ENCODE measurements at places on chromosomes 4 and X. TPM values are rescaled to one million over a fixed set of nuclear protein-coding genes. Genes with fewer than 3 reads are reported as not detected.

- DNase-seq, result no peak
Measured at GRCh38 chrX:72100051-72100755, 31.5 kb downstream of the RTL5 start.

Gene NPFFR2
- 0.64 TPM for total RNA-seq

Gene STARD8
- 1.0 TPM for total RNA-seq

Gene MAGEH1
- 15.4 TPM for total RNA-seq

- peak; percentile 2 for DNase-seq
Measured at GRCh38 chr4:175998782-175999181, 66.9 kb upstream of the WDR17 start.

Gene SPANXN3
- total RNA-seq, result not detected

DNA sequence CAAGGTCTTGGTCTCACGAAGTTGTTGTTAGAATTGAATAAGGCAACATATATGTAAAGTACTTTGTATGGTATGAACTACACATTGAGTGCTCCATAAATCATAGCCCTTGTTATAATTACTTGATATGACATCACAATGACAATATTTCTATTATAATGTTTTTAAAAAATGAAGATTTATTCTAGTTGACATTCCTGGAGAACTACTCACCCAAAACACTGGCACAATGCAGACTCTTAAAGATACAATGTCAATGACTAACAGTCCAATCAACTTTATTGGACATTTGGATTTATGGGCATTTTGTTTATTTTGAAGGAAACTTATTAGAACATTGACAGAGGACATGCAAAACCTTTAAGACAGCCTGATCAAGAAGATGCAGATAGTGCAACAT, 55.3 kb downstream of the ASB9 start:
- no peak for DNase-seq

Gene RAB33A
- 1.7 TPM for total RNA-seq

Gene FGB
- total RNA-seq, result 2.8 TPM

Gene DGAT2L6
- not detected for total RNA-seq

- DNase-seq, result no peak
Measured at GRCh38 chr4:958314-958665, 15.1 kb downstream of the DGKQ start.

- DNase-seq, result no peak
Measured at GRCh38 chr4:41590591-41590990, 52.6 kb downstream of the LIMCH1 start.

GRCh38 chr4:53199356-53199755, 166.5 kb downstream of the SCFD2 start:
- no peak for DNase-seq

- no peak for DNase-seq
Measured at GRCh38 chr4:92279296-92279695, 24.5 kb upstream of the GRID2 start.

GRCh38 chr4:72602396-72603376, 33.7 kb upstream of the ADAMTS3 start:
- no peak for DNase-seq

GRCh38 chr4:102319594-102319993, 25.7 kb downstream of the SLC39A8 start:
- no peak for DNase-seq

GRCh38 chr4:103365285-103365684, 167.1 kb upstream of the CENPE start:
- DNase-seq, result no peak

GRCh38 chr4:37223732-37224131, 20.8 kb upstream of the NWD2 start:
- DNase-seq, result no peak

GRCh38 chr4:53315300-53315699, 50.6 kb downstream of the SCFD2 start:
- no peak for DNase-seq

Gene EXOC1
- 29.9 TPM for total RNA-seq

DNA sequence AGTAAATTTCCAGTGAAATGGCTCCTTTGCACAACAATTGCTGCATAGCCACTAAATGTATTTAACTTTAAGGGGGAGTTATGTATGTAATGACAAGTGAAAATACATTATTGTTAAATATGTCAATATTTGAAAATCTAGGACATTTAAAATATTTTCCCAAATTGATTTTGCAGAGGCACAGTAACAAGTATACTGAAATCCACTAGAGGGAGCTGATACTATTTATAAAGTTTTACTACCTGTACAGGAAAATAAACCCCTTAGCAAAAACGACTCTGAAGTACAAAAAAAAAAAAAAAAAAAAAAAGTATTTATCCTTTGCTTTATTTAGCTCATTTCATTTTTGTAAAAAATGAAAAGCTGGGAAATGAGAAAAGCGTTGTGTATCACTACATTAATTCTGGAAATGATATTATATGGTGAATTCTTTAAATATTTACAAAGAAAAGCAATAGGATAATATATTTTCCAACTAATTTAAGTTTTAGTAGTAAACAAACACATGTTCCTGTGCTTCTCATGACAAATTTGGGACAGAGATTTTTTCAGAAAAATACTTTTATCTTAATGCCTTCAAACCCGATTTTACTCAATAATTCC, 727.7 kb downstream of the DMD start:
- DNase-seq, result no peak

DNA sequence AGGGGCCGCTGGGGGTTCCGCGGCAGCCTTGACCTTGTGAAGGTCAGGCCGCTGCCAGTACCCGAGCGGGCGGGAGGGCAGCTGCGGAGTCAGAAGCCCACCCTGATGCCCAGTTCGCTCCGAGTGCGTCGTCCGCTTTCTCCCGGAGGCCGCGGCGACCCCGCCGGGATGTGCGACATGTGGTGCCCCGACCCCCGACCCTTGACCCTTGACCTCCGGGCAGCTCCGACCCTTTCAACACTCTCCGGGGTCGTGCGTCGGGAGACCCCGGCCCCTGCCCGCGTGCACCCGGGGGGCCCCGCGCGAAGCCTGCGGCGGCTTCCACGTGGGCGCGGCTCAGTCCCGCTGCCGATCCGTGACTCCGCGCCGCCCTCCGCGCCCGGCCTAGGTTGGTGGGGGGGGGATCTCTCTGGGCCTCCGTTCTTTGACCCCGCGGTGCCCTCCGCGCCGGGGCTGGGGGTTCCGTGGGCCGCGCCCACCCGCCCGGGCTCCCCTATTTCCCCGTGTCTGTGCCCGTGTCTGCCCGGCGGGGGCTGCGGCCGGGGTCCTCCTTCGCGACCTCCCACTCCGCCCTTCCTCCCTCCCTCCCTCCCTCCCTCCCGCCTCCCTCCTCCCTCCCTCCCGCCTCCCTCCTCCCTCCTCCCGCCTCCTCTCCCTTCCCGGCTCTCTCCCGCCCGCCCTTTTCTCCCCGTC, 609 bp upstream of the SLC25A6 start:
- peak; percentile 51 for DNase-seq

DNA sequence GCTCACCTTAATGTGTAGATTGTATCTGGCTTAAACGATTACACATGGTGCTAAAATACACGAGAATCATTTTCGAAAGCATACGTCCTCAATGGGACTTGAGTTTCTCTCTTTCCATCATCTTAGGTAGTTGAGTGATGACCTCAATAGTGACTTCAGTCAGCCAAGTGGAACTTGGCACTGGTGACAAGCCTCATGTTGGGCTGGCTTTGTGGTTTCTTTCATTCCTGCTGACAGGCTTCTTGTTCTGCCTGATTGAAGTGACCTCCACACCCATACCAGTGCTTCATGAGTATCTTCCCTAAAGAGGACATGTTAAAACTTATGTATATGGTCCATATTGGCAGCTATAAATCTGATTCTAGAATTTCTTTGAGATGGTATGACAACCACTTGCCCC, 159.1 kb upstream of the WDR1 start:
- no peak for DNase-seq

GRCh38 chrX:14675500-14675899, 146.2 kb downstream of the GLRA2 start:
- DNase-seq, result no peak

Gene GPM6B
- total RNA-seq, result 21.5 TPM

DNA sequence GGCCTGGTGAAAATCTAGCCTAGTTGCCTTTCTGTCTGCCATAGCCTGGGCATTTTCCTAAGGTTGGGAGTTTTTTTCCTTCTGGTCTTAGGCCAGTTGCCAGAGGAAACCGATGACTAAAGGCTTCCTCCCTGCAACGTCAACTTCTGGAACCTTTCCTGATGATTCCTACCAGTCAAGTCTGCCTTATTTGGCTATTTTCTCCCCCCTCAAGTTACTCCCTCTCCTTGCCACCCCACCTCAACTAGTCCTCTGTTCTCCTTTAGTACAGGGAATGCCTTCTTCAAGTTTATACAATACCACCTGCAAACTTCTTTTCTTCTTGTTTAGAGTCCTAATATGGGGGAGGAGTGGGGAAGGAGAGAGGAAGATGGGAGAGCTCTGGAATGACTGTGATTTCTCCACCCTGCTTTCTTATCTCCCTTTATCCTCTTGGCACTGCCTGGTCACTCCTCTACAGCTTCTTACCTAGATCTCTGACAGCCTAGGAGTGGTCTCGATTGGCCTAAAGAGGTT, 10.6 kb downstream of the MSN start:
- DNase-seq, result peak; percentile 89

DNA sequence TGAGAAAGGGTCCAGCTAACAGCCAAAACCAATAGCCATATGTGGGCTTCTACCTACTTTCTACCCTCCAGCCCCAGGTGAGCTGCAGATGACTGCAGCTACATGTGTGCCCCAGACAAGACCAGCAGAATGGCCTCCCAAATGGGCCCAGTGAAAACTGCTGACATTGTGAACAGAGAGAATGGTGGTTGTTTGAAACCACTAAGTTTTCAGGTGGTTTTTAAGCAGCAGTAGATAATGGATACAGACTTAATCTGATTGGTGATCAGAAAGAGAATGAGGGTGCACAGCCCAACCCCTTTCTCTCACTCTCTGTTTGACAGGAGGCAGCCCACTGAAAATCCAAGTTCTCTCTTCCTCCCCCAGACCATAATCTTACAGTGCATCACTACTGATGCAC, 42.5 kb upstream of the BBS12 start:
- DNase-seq, result no peak

DNA sequence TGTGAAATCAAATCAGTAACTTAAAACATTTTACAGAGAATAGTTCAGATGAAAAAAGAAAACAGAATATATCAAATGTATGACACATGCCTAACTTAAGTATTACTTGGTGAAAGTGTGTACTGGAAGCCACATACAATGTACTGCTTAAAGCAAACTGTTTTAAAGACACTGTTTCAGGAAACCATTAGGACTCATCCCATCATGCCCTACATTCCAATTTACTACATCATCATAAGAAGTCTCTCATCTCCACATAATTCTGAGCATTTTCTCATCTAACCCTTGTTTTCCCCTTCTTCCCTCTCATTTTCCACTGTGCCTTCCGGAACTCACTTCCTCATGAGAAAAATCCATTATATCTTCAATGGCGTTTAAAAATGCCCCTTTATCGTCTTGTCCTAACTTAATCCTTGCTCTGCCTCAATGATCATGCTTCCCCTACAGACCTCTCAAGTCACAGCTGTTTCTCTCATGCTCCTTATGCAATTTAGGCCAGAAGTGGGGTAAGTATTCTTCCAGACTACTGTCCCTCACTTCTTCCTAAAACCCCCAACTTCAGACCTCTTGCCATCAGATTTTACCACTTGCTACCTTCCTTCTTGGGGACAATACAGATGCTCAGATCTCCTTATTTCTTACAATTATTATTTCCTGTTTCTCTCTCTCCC, 26.8 kb upstream of the FGF5 start:
- peak; percentile 47 for DNase-seq

Gene GAGE13
- not detected for total RNA-seq

GRCh38 chrX:15988661-15989603, 134.3 kb upstream of the AP1S2 start:
- peak; percentile 58 for DNase-seq

All from astrocyte (in vitro differentiated cells and primary cell).